ENCODE measurements at places on chromosomes 16 and 17. TPM values are rescaled to one million over a fixed set of nuclear protein-coding genes. Genes with fewer than 3 reads are reported as not detected.

The THAP11 gene
- 50.7 TPM for total RNA-seq

The GDPD3 gene
- 3.3 TPM for total RNA-seq

The ZACN gene
- total RNA-seq = not detected

The NPIPB4 gene
- 53.0 TPM for total RNA-seq

The ANKFN1 gene
- 1.7 TPM for total RNA-seq

The NTHL1 gene
- 28.7 TPM for total RNA-seq

The GALR2 gene
- total RNA-seq = not detected

The CASKIN1 gene
- total RNA-seq = 1.0 TPM

The SLC38A8 gene
- total RNA-seq = not detected

The TVP23C gene
- total RNA-seq = 25.6 TPM

The NTN1 gene
- 32.8 TPM for total RNA-seq

The EXOC3L1 gene
- 3.6 TPM for total RNA-seq
